ENCODE measurements at places on chromosomes 11 and 22.

GRCh38 chr22:25110846-25111578 is 88.6 kb upstream of the CRYBB3 start:
- DNase-seq, result peak; percentile 57

DNA sequence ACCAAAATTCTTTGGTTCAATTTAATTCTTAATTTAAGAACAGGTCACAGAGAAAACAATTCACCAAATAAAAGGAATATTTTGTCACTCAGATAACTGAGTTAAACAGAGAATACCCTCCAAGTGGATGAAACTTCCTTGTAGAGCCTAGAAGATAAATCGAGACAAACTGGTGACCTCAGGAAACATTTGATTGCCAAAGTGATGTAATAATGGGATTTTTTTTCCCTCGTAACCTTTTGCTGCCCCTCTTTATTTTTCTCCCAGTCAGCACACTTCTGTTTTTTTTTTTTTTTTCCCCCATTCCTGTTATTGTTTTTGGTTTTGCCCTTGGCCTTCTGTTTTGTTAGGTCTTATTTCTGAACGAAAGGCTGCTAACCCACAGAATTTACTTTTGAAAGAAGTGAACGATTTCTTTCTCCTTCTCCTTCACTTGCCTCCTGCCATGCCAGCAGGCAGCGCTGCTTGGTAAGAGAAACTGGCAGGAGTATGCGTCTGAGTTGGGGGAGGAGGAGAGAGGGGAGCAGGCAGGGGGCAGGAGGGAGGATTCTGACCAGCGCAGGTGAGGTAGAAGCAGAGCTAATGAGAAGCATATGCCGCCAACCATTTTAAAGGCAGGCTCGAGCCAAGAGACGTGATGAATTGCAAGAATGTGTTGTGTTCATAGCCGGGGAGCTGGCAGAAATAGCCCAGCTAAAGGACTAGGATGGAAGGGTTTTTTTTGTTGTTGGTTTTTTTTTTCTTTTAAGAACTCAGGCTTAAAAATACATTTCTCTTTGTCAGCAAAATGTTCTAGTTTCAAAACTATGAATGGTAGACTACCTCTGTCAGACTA is 121.9 kb upstream of the MTMR2 start:
- DNase-seq, result no peak

DNA sequence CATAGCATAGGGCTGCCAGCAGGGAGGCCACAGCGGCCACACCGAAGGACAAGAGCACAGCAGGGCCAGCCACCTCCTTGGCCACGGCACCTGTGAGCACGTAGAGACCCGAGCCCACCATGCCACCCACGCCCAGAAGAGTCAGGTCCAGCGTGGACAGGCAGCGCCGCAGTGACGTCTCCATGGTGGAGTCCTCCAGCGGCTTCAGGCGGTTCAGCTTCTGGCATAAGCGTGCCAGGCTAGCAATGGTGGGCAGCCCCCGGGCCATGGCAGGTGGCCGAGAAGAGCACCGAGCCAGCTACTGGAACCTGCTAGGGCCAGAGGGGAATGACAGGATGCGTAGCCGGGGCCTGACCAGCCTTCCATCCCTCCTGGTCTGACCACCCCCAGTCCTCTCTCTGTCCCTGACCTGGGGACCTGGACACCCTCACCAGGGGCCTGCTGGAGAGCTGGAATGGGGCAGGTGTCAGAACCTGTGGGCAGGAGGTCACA is 770 bp downstream of the SLC7A4 start:
- no peak for DNase-seq

DNA sequence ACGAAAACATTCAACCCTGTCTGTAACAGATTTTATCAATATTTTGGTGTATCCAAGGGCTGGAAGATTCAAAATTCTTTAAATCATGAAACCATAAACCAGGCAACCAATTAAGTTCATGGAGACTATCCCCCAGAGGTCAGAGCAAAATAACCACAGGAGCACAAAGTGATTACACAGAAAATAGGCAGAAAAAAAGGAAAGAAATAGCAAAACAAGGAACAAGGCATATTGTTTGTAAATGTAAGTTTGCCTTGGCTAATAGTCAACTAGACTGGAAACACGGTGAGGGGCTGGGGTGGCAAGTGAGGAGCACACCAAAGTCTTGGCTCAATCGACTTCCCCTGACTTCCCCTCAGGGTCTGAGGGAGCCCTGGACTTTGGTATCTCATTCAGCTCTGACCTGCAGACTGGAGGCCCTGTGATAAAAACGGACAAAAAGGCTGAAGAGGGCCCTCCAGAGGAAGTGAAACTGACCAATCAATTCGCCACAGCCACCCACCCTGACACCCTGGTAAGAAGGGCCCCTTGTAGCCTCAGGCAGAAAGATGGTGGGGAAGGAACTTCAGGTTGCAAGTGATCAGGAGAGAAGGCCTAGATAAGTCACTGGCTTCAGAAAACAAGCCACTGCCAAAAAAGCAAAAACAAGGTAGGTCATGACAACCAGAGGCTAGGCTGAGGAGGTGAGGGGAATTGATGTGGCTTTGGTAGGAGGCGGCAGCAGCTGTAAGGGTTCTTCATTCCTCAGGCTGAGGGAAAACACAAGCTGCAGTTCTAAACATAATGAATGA is 1.8 kb downstream of the SIK3 start:
- peak; percentile 39 for DNase-seq

DNA sequence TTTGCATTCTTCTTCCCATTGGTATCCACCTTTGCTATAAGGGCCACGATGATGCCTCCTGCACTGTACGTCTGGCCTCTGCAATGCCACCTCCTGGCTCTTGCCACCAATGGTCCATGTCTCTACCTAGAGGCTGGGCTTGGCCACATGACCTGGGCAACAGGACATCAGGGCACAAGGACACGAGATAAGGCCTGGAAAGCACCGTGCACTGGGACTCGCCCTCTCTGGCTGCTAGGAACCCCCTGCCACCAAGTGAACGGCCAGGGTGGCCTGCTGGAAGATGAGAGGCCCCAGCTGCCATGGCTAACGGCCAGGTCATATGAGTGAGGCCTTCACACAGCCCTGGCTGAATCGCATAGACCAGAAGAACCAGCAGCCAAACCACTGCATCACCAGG is 87.4 kb downstream of the TRMU start:
- DNase-seq, result no peak

DNA sequence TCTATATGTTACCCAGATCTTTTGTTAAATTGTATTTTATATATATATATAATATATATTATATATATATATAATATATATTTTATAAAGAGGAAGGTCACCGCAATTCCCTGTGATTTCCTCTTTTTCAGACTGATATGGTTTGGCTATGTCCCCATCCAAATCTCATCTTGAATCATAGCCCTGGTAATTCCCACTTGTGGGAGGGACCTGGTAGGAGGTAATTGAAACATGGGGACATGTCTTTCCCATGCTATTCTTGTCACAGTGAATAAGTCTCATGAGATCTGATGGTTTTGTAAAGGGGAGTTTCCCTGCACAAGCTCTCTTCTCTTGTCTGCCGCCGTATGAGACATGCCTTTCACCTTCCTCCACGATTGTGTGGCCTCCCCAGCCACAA is 157.6 kb downstream of the RAB38 start:
- DNase-seq, result no peak

DNA sequence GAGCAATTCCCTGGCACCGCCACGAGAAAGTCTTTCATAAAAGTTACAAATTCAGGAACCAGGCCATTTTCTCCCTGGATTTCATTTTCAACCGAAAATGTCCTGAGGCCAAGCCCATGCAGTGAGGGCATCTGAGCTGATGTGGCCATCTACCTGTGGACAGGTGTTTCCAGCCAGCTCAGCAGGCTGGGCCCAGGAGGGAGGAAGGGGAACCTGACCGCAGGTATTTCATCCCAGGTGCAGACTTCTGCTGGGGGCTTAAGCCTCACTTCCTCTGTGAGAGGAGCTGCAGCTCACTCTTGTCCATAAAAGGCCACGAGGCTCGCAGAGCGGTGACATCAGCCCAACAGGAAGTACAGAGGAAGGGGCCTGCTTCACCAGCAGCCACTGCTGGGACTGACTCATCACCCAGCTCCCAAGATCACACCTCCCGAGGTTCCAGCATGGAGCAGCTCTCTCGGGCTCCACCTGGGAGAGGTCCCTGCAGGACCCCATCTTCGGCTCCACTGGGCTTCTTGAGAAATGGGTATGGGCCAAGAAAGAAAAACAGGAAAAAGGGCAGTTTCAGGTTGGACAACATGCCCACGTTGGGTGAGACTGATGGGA is 56.4 kb downstream of the MYH9 start:
- DNase-seq, result peak; percentile 41

- no peak for DNase-seq
Observed at GRCh38 chr11:57219021-57219627, 17.9 kb downstream of the APLNR start.

DNA sequence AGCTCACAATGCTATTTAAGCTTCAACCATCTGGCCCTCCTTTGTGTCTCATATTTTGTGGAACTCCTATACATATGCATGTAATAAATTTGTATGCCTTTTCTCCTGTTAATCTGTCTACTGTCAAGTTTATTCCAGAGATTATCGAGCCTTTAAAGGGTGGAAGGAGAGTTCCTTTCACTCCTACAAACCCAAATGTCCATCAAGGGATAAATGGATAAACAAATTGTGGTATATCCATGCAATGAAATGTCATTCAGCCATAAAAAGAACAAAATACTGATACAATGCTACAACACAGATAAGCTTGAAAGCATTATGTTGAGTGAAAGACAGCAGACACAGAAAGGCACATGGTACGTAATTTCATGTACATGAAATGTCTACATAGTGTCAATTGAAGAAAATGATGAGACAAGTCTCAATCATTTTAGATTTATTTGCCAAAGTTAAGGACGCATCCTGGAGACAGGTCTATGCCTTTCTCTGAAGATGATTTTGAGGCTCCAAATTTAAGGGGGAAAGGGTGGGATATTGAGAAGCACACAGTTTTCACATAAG is 17.7 kb upstream of the FEZ1 start:
- DNase-seq, result no peak

- no peak for DNase-seq
Observed at GRCh38 chr11:116650052-116650451, 122.7 kb downstream of the BUD13 start.

DNA sequence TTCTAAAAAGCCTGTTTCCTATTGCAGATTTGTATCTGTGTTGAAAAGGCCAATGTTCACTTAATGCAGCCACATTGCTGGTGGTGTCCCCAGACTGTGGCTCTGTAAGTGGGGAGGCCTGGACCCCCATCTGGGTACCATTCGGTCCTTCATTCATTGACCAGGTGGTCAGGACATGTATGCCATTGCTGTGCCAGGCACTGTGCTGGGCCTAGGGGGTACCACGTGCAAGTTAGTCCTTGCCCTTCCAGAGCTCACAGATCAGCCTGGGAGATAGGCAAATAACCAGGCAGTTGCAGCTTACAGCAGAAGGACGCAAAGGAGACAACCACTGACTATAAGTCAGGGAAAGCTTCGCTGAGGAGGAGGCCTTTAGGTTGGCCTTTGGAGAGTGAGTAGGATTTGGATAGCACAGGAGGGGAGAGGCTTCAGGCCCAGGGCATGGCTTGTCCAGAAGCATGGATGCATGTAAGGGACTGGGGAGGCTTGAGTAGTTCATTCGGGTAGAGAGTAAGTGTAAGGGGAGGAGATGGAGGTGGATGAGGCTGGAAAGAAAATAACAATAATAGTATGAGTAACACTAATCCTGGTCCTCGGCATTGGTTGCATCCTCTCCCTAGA is 5.0 kb downstream of the PRDM11 start:
- no peak for DNase-seq

- peak; percentile 6 for DNase-seq
Observed at GRCh38 chr22:40031766-40032470, 37.2 kb downstream of the FAM83F start.

- DNase-seq, result no peak
Observed at GRCh38 chr22:27874764-27875163, 44.3 kb downstream of the PITPNB start.

DNA sequence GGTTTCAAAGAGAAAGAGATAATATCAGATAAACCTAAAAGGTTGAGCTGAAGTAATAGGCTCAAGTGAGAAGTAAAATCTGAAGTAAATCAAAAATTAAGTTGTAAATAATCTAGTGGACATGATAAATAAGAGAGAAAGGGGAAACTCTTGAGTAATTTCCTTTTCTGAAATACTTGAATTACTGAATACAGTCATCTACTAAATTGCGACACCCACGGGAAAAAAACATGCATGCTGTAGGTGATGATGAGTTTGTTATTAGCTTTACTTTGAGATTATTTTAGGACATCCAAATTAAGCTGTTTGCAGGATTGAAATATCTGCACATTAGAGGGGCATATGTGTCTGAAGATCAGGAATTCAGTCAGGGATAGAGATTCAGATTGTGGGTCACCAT is 50.0 kb upstream of the CARD18 start:
- no peak for DNase-seq
